ENCODE measurements at places on chromosomes 13 and 19.
A peak's percentile ranks its signal among the peaks of the same experiment; 100 is the strongest.

DNA sequence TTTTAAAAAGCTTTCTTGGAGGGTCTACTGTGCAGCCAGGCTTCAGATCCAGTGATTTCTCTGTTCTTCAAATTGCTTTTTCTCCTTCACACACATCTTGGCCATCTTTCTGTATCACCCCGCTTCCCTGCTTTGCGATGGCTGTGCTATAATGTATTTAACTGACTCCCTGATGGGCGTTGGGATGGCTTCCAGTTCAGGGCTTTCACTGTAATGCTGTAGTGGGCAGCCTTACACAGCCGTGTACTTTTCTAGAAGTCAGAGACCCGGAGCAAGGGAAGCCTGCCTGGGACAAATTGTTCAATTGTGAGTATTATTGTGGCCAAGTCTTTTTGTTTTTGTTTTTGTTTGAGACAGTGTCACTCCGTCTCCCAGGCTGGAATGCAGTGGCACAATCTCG is 19.4 kb upstream of the PAK4 start:
- DNase-seq = no peak

GRCh38 chr13:94143624-94144350 is 335.7 kb downstream of the DCT start:
- no peak for DNase-seq

DNA sequence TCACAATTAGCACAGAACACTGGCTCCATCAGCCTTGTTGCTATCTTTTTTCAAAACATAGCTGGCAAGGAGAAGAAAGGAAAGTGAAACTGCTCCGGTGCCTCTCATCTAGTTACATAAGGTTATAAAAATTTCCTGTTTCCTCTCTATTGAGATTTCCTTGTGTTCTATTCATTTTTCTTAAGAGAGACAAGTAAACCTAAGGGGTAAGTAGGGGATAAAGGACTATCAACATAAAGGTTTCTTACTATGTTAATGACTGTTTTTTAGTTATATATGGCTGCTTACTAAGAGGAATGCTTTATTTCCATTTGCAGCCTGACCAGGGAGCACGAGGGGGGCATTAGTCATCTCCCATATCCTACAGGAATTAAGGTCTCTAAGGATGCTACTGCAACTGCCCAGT is 73.2 kb upstream of the MLNR start:
- no peak for DNase-seq

- no peak for DNase-seq
Measured at GRCh38 chr13:108816375-108816774, 187.0 kb downstream of the MYO16 start.

GRCh38 chr13:111020546-111020945 is 94.6 kb upstream of the ARHGEF7 start:
- no peak for DNase-seq

- DNase-seq = no peak
Measured at GRCh38 chr13:46339035-46339666, 47.9 kb downstream of the RUBCNL start.

DNA sequence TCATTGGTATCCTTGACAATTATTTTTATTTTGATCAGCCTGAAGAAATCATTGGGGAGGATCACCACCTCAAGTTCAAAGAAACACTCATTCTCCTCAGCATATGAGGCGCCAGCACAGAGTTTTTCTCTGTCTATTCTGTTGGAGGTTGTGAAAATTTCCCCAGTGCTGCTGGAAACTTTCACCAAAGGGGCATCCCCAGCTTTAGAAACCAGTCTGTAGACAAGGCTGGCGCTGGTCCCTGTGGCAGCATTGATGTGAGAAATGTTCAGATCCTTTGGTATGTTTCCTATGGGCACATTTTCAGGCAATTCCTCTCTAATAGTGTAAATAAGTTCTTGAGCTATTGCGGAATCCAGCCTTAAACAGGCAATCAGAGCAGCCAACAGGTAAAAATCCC is 2.1 kb downstream of the PCDH9 start:
- no peak for DNase-seq

- no peak for DNase-seq
Measured at GRCh38 chr13:23392313-23392712, 41.2 kb downstream of the SACS start.

DNA sequence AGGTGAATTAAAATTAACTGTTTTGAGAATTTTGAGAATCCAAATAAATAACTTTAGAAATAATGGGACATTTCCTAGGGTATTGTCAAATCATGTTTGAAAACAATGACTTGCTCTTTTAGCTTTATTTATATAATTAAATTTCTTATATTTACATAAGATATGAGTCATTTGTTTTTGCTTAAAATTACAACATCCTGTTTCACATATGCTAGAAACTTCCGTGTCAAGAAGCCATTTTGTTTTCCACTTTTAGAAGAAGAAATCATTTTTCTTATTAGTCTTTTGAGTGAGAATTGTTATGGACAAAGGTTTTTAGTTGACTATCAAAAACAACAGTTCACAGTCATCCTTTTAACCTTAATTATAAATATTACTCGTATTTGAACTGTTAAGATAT is 48.2 kb downstream of the DPY19L3 start:
- DNase-seq = no peak

DNA sequence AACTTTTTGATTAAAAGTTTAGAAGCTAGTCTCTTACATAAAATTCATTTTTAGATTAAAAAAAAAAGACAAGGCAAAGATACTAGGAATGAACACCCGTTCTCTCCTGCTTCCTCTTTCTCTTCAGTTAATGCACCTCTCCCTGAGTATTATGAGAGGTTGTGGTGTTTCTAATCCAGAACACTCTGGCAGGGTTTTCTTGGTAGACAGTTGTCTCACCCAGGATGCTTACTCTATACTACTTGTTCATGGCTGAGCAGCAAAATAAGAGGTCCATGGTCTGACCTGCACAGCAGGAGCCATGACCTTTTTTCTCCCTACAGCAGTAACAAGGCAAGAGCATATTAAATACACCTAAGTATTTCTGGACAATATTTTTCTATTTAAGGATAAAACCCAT is 62.0 kb downstream of the MICU2 start:
- no peak for DNase-seq

GRCh38 chr19:1799695-1800342 is 12.3 kb downstream of the ATP8B3 start:
- no peak for DNase-seq

DNA sequence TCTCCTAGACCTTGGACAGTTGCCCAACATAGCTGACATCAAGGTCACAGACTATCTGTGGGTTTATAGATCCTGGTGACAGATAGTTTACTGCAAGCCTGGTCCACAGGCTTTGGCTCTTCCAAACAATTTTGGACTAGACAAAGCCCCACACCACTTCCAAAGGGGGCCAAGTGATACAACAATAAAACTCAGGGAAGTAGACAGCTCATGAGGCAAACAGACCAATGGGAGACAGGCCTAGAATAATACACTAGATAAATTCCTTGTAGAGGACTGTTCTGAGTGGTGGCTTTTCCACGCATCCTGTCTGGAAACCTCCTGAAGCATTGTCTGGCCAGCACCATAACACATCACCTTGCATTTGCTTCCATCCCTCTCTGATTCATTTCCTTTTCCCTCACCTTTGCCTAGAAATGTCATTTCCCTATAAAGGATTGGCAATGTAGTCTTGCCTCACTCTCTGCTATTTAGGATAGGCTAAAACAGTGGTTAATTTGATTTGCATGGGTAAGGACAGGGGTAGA is 284.2 kb downstream of the POU4F1 start:
- no peak for DNase-seq

GRCh38 chr19:46637224-46637623 is 1.2 kb upstream of the GNG8 start:
- peak; percentile 37 for DNase-seq

DNA sequence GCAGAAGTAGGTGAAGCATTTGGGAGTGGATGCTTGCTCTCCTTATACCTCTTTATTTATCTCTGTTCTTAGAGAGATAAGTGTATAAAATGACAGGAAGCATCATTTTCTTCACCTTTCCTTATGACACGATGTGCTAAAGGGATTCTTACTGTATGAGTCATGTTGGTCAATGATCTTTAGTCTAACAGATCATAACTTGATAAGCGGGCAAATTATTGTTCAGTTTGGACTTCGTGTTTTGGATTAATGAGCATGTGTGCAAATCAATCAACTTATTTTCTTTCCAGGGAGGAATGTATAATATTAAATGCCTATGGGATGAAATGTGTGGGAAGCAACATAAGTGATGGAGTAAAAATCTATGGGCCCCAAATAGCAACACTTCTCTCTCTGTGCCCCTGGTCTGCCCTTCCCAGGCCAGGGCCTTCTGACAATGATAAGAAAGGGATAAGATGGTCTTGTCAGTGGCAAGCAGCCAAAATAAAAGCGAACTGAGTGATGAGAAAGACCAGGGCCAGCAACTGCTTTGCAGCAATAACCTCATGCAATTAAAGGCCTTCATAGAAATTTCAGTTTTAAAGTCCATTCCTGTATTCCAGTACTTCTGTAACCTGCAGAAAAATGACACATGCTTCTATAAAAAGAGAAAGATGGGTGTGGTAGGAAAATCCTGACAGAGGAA is 61.4 kb downstream of the SLC10A2 start:
- no peak for DNase-seq

GRCh38 chr13:50400035-50400726 is 384.9 kb downstream of the KCNRG start:
- DNase-seq = no peak

DNA sequence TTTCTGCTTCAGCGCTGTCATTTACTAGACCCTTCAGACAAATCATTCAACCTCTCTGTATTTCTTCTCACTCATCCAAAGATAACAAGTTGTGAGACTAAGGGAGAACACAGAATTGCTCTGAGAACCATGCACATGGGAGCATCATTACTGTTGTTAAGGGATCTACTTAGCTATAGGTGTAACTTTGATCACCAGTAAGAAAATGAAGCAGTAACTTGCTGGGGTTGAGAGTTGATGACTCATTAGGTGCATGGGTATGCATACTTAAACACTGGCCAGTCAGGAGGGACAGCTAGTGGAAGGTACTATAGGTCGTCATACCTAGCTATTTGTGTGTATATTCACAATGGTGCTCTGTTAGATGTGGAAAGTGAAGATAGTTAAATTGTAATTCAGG is 61.5 kb downstream of the B3GLCT start:
- no peak for DNase-seq

- DNase-seq = peak; percentile 55
Measured at GRCh38 chr19:16897029-16897855, 8.4 kb downstream of the F2RL3 start.

DNA sequence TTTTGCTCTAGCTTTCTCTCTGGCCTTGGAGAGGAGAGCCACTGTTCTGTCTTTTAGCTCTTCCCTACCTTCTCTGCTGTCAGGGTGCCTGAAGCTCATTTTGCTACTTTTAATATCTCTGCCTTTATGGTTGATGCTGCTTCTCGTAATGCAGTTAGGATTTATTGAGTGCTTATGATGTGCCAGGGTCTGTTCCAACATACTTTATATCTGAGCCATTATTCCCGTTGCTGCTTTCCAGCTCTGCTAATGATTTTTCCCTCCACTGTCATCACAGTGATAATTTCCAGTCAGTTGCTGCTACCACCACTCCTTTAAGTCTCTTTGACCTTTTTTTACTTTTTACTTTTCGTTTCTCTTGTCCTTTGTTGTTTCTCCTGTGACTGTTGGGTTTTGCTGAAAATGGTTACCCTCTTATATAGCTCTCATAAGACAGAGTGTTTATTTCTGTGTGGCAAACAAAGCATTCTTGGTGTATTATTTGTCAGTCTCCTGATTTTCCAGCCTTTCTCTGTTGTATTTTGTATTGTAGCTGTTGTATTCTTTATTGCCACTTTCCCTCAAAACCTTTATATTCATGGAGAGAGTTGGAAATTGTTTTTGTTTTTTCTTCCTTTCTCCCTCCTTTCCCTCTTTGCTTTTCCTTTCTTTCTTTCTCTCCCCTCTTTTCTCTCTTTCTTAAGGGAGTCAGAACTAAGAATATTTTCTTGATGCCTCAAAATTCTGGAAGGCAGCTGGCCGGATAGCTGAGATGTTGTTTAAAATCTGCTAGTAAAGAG is 37.4 kb downstream of the COG6 start:
- DNase-seq = no peak

- peak; percentile 25 for DNase-seq
Measured at GRCh38 chr13:97226788-97227627, 4.9 kb downstream of the MBNL2 start.

DNA sequence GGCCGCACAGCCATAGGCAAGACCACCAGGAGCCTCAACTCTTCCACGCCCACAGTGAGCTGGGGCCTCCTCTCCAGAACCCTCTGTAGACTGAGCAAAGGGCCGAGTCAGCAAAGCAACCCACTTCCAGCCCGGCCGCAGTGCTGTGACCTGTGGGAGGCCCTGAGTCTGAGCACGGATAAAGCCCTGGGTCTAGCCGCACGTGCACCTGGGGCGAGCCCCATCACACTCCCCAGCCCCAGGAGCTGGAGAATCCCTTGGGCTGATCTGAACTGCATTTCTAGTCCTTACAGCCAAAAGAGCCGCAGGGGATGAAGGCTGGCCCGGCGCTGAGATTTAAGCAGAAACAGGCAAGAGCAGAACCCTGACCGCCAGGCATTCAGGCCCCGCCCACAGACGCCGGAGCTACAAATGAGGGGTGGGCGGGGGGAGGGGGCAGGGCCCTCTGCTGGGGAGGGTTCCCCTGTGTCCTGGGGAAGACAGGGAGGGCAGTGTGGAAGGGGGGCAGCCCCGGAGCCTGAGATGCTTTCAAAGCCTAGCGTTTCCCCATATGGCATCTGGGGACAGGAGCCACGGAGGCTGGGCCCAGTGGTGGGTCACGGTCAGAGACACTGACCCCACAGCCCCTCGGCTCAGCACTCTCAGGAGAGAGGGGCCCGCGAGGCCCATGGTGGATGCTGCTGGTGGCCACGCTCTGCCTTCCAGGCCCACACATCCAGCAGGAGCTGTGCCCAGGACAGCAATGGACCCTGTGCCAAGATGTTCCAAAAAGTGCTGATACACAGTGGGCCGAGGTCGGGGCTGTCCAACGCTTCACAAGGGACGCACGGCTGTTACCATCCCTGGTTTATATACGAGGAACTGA is 4.9 kb downstream of the TMEM259 start:
- no peak for DNase-seq

DNA sequence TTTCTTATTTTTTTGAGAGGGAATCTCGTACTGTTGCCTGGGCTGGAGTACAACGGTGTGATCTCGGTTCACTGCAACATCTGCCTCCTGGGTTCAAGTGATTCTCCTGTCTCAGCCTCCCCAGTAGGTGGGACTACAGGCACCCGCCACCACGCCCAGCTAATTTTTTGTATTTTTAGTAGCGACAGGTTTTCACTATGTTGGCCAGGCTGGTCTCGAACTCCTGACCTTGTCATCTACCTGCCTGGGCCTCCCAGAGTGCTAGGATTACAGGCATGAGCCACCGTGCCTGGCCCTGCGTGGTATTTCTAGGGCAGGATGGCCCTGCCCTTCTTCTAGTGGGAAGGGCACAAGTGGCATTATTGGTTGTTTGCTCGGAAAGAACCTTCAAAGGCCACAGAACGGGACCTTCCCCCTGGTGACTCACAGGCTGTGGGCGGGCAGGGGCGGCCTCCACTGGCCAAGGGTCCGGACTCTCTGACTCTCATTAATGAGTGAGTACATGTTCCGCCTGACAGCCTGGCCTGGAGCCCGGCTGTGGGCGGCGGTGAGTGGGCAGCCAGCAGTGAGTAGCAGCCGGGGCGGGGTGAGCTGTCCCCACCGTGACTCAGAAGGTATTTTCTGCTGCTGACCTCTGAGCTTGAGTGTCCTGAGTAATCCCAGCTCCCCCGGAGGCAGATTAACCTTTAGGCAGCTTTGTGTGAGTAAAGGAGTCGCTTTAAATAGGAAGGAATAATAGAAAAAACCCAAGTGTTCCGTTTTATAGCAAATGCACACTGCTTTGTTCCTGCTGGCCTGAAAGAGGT is 5.1 kb downstream of the DOT1L start:
- DNase-seq = peak; percentile 77

- DNase-seq = no peak
Measured at GRCh38 chr13:101535192-101535746, 82.8 kb downstream of the ITGBL1 start.
